Midbrain (tissue), 1 donor: ENCODE measurements at places on chromosomes 12 and 14.

- no peak for DNase-seq
Observed at GRCh38 chr14:106372870-106373652, 846.7 kb downstream of the TMEM121 start.

GRCh38 chr14:32077081-32078022, at the start of gene ARHGAP5:
Gene ARHGAP5, plus strand, starts transcription at chr14:32077304. Its CDS starts 13,366 bp downstream, at chr14:32090670.
- DNase-seq = peak; percentile 82

DNA sequence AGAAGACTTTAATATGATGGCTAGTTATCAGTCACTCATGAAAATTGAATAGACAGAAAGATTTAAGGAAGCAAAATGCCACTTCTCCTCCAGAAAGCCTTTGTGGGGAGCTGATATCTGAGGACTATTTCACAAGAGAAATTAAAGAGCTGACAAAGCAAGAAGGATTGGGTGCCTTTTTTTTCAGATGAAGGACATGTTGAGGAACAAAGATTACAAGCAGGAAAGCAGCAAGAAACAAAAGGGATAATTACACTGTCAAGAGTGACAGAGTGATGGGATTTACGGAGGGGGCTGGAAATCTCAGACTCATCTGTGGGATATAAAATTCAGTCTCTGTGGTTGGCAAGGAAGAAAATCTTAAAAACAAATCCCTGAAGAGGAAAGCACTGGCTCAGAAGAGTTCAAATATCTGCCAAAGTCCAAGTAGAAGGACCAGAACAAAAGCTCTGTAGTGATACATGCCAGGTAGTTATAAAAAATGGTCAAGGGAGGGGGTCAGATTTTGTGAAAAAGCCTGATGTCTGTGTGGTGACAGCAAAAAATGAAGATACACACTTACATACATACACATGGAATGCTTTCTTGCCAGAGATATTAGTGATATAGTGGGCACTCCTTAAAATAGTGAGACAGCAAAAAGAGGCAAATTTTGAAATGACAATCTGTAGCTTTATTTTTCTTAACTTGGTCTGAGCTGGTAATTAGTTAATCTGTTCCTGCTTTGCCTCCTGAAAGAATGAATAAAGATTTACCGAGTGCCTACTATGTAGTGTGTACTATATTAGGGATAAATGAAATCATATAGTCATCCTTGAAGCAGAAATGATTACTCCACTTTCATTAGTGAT, 62.9 kb downstream of the EPS8 start:
- DNase-seq = peak; percentile 36

DNA sequence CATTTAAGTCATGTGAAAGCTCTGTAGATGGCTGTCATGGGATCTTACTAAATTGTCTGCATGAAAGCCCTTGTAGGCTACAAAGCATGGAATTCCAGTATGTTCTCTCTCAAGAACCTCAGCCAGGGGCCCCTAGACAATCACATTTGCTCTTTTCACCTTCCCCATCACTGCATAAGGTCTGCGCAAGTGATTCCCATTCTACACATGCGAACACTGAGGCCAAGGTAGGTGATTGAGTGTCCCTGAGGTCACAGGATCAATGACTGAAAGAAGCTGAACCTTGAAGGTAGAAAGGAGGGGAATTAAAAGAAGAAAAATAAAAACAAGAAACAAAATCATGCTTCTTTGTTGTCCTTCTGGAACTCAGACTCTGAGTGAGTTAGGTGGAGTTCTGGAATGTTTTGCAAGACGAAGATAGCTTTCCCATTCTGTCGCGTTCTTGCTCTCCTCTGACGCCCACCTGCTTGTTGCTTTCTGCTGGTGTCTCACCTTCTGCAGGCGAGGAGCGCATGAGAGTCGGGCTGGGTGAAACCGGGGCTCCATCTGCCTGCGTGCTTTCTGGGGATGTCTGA, 79.9 kb downstream of the SPRING1 start:
- DNase-seq = no peak

GRCh38 chr12:115891556-115892164, 385.8 kb downstream of the MED13L start:
- no peak for DNase-seq

GRCh38 chr14:83491091-83491490, 1957.4 kb upstream of the SEL1L start:
- no peak for DNase-seq

DNA sequence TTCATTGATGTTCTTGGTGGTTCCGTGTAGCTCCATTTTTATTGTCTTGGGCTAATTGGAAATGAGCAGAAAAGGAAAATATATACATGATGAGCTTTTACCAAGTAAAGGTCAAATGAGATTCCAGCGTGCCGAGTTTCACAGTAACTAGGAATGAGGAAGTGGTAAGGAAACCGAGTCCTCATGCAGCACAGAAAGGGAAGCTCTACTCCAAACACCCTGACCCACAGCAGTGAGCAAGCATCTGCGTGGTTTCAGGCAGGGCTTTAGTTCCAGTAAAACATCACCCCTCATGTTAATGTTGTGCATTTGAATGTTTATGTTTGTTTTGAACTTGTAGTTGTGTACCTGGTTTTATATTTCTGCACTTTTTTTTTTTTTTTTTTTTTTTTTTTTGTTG, 208.0 kb downstream of the SLC41A2 start:
- DNase-seq = peak; percentile 19

DNA sequence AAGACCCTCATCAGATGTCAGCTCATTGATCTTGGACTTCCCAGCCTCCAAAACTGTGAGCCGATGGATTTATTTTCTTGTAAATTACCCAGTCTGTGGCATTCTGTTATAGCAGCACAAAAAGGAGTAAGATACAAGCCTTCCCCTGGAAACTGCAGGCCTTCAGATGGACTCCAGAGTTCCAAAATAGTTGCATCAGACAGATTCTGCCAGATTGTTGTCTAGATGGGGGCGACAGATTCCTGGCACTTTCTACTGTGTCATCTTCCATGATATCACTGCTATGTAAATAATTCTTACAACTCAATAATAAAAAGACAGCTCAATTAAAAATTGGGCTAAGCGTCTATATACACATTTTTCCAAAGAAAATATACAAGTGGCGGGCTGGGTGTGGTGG, 17.2 kb upstream of the MARK3 start:
- DNase-seq = no peak

- DNase-seq = no peak
Observed at GRCh38 chr12:48092611-48093010, 13.3 kb downstream of the SENP1 start.

DNA sequence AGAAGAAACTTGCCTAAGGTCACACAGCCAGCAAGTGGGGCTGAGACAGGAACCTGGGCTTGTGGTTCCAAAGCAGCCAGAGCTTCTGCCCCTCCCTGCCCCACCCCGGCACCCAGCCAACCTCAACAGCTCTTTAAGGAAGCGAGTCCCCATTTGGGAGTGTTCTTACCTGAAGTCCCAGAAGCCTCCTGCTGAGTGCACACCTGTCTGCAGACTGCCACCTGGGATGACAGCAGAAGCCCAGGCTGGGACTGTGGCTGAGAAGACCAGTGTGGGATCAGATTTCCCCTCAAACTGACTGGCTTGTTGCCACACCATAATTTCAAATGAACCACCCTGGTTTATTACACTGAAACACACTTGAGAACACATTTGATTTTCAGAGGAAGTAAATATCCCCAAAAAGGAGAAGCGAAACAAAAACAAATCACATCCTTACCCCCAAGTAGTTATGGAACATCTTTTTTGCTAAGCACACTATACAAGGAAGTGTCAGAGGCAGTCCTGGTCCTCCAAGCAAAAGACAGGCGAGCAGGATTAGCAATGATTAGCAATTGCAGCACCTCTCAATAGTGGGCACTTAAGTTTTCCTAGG, 6.3 kb upstream of the RIN3 start:
- peak; percentile 24 for DNase-seq

DNA sequence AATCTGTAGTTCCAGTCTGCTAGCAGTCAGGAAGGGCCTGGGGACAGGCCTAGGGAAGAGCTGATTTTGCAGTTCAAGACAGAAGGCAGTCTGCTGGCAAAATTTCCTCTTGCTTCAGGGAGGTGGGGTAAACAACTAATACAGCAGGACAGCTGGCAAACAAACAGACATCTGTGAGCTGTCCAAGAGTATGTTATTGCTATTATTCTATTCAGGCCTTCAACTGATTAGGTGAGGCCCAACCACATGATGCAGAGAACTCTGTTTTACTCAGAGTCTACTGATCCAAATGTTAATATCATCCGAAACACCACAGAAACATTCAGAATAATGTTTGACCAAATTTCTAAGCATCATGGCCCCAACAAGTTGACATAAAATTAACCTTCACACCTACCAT, 161.0 kb upstream of the E2F7 start:
- no peak for DNase-seq

- no peak for DNase-seq
Observed at GRCh38 chr12:106042037-106042436, 96.7 kb downstream of the NUAK1 start.

DNA sequence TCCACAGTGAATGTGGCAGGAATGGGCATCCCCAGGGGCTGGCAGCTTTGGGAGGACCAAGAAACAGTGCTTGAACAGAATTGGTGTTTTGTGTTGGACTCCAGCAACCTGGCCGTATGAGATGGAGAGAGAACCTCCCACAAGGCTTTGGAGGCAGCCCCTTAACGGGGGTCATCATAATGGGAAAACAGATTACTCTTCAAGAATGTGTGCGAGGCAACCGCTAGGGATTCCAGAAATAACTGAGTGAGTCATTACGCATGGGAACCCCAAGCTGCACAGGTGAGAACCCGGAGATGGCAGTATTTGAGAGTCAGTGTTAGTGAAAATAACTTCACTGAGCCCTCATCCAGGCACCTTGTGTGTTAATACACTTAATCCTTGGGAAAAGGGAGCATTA, 567.8 kb upstream of the TBX3 start:
- DNase-seq = no peak

DNA sequence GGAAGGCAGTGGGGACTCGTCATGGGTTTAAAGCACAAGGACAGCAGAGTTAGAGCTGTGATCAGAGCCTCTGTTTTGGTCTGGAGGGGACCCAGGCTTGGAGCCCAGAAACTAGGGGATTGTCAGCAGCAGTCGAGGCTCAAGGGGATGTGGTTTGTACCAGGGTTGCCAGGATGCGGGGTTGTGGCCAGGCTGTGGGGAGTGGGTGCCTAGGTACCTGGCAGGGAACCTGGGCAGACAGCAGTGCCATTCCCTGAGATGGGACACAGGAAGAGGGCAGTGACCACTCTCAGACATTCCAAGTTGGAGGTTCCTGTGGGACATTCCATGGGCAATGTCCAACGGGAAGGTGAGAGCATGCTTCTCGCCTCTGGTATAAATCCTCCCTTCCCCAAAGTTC, 222.3 kb downstream of the SLC41A2 start:
- DNase-seq = no peak

DNA sequence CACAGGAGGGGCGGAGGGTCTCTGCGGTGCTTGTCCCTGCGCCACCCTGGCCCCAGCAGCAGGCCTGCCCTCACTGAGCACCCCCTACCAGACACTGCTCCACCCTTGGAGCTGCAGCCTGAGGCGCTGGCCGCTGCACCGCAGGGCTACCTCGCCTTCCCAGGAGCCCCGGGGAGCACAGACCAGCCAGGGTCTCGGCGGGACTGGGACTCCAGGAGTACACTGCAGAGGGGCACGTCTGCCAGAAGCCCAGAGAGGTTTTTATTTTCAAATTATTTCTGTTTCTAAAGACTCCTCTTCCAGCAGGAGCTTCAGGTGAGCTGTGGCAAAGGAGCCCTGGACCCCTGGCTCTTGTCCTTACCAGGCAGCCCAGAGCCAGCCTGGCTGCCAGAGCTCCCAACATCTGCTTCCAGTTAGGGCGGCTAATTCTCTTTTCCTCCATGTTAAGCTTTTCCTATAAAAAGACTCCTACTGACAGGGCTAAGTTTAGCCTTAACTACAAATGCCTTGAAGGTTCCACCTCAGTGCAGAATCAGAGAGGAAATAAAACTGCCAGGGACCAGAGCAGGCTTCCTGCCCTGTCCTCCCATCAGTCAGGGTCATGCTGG, 26.4 kb downstream of the DEGS2 start:
- no peak for DNase-seq

DNA sequence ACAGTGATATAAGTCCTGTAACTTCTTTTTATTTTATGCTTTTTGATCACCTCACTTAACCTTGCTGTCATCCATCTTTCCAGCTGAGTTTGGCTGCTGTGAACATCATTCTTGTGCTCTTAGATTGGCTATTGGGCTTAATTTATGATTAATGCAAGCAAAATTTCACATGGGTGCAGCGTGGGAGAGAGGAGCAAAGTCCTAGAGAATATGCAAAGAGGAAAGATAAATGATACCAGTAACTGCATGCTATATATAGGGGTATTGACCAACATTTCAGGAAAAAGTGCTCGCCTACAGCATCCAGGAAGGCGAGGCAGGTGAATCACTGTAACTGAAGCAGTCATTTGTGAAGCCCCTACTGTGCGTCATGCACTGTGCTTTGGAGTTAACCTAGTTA, 153.1 kb downstream of the TMTC2 start:
- no peak for DNase-seq
